Mesothelial cell of epicardium (in vitro differentiated cells): ENCODE measurements at places on chromosomes 16 and 17.

DNA sequence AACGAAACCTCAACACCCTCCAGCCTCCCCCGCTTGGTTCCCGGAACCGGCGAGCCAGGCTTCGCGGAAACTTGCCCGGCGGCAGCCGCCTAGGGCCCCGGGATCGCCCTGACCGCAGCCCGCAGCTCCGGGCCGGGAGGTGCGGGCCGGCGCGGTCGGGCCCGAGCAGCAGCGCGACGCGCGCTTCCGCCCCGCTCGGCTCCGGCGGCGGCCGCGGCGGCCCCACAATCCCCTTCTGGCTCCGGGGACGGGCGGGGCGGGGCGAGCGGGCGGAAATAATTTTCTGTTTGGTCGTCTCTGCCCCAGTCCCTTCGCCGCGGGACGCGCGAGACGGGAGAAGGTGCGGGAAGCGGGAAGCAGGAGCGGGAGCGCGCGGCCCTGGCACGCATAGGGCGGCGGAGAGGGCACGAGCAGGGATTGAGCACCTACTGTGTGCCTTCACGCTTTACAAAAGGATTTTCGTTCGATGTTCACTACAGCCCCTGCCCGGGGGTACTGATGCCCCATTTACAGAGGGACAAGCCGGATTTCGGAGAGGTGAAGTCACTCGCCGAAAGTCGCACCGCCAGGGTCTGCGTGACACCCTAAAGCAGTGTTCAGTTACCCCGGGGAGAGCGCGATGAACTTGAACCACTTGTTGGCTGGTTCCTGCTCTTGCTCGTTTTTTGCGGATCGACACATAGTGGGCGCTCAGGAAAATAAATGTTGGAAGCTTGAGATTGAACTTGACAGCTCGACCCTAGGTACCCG is 2.7 kb upstream of the MLLT6 start:
- H3K27me3 ChIP-seq: no peaks in the 10 kb centered on the region
- DNase-seq: peak; percentile 63
- no peaks in the 10 kb centered on the region for H3K36me3 ChIP-seq

DNA sequence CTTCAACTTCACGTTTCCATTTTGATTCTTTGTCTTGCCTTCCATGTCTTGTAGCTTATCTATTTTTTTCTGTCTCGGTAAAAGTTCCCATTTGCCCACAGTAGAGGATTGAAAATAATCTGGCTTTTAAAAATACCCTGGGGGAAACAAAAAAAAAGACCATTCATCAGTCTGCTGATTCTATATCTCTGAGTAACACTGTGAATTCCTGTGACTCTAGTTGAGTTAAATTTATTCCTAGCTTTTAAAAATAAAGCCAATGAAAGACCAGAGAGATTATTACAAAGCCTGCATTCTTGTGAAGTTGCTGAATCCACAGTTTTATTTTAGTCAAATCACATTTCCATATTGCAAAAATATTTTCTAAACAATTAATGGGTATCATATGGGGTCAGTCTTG is 532.3 kb downstream of the CDH13 start:
- H3K36me3 ChIP-seq: no peaks in the 10 kb centered on the region
- H3K27me3 ChIP-seq: no peaks in the 10 kb centered on the region
- no peak overlapping the region for H3K4me3 ChIP-seq
- peaks cover 7% of the 10 kb centered on the region for H3K4me1 ChIP-seq
- no peak overlapping the region for H3K27ac ChIP-seq

- no peak overlapping the region for H3K27ac ChIP-seq
- H3K27me3 ChIP-seq: no peaks in the 10 kb centered on the region
- no peak for DNase-seq
- H3K4me3 ChIP-seq: no peak overlapping the region
- no peaks in the 10 kb centered on the region for H3K36me3 ChIP-seq
Observed at GRCh38 chr17:80593181-80593580, 48.5 kb downstream of the RPTOR start.

DNA sequence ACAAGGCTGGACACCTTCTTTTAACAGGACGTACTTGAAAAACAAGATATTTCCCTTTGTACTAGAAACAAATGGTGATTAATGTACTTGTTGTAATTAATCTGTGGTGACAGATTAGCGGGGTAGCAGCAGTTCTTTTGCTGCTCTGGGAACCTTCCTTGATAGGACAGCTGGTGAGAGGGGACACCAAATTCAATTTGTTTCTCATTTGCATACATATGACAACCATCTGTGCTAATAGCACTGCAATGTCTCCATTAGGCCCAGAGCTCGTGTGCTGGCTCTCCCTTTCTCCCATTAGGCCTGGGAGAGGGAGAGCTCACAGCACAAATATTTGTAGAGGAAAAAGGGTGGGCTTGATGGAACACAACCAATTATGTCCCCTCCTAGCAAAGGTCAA is 221.0 kb upstream of the HS3ST3A1 start:
- DNase-seq: no peak
- H3K36me3 ChIP-seq: peaks cover 2% of the 10 kb centered on the region
- no peak overlapping the region for H3K4me3 ChIP-seq
- no peaks in the 10 kb centered on the region for H3K4me1 ChIP-seq

DNA sequence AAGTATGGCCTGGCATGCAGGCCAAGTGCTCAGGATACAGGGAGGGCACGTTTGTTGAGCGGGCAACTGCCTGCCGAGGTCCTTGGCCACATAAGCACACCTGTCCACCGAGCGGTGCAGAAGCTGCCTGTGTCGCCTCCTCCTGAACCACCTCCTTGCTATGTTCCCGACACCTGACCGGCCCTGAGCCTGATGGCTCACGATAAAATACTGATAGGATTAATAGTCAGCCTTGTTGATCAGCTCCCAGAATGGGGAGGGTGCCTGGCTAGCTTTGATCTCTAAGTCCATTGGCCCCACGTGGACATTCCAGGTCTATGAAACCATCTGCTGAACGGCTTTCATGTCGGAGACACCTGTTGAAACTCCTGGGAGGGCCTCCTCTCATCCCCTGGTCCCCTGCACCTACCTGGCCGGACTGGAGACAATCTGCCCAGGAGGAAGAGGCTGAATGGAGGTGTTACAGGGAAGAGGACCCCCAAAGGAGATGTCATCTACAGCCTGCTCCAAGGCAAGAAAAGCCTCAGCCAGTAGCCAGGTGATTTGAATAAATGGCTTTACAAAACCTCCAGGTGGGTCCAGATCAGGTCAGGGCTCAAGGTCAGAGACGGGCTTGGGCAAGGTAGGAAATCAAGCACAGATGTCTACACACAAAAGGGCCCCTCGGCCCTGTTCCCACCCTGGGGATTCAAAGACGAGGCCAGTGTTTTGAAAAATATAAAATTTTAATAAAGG is 33.4 kb downstream of the AXIN2 start:
- peaks cover 56% of the 10 kb centered on the region for H3K4me1 ChIP-seq
- no peak for DNase-seq
- no peaks in the 10 kb centered on the region for H3K27me3 ChIP-seq
- peak overlapping the region; percentile 79 for H3K27ac ChIP-seq
- no peak overlapping the region for H3K4me3 ChIP-seq
- peaks cover 28% of the 10 kb centered on the region for H3K36me3 ChIP-seq

DNA sequence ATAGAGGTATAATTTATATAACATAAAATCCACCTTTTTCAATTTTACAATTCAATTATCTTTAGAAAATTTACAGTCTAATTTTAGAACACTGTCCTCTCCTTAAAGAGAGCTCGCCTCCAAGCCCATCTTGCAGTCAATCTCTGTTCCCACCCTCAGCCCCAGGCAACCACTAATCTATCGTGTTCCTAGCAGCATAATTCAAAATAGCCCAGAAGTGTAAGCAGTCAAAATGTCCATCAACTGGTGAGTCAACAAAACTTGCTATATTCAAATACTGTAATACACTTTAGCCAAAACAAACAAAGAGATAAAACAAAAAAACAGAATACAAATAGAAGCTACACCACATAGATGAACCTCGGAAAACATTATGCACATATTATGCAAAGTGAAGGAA is 1006.8 kb upstream of the EEF2KMT start:
- DNase-seq: no peak
- no peaks in the 10 kb centered on the region for H3K4me1 ChIP-seq
- no peak overlapping the region for H3K27ac ChIP-seq
- H3K27me3 ChIP-seq: no peaks in the 10 kb centered on the region
- no peaks in the 10 kb centered on the region for H3K36me3 ChIP-seq
- no peak overlapping the region for H3K4me3 ChIP-seq

DNA sequence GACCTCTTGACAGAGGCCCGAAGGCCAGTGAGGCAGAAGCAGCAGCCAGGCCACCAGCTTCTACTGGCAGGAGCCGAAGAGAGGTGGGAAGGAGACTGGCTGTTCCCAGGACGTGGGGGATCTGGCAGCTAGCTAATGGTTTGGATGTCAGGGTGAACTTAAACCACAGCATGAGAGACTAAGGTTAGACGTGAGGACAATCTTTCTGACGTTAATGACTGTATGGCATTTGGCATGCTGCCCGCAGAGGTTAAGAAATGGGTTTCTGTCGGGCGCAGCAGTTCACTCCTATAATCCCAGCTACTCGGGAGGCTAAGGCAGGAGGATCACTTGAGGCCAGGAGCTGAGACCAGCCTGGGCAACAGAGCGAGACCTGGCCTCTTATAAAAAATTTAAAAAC is 6.3 kb upstream of the KRT13 start:
- H3K27ac ChIP-seq: no peak overlapping the region
- H3K4me3 ChIP-seq: no peak overlapping the region
- H3K27me3 ChIP-seq: no peaks in the 10 kb centered on the region
- H3K36me3 ChIP-seq: no peaks in the 10 kb centered on the region
- DNase-seq: no peak

DNA sequence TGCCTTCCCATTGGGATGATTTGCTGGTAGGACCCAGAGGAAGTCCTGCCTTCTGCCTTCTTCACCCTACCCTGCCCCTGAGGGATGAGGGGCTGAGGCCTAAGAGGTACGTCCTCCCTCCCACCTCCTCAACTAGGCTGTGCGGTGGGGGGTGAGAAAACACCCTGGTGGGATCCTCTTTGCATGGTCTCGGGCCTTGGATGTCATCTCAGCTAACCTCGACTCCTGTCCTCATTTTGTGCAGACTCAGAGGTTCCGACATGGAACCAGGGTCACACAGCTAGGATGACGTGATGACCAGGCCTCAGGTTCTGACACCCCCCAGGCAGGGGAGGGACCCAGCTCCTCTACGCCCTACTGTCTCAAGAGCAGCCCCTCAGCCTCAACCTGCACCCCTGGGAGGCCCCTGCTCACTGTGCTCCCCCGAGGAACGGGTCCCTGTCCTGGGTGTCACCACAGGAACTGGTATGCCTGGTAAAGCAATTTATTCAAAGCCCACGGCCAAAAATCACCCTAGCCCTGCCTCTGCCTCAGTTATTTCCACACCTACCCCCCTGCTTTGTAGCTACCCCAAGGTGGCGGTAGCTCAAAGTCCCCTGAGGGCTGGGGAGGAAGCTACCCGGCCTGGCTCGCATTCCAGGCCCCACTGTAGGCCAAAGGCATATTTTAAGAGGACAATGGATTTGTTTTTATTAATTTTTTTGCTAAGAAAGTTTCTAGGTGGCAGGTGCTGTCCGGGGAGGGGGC is 17.5 kb downstream of the UNC13D start:
- DNase-seq: no peak
- H3K27me3 ChIP-seq: no peaks in the 10 kb centered on the region
- peaks cover 15% of the 10 kb centered on the region for H3K4me1 ChIP-seq
- peak overlapping the region; percentile 87 for H3K27ac ChIP-seq

- peaks cover 2% of the 10 kb centered on the region for H3K36me3 ChIP-seq
- H3K27ac ChIP-seq: no peak overlapping the region
- peaks cover 6% of the 10 kb centered on the region for H3K4me1 ChIP-seq
- DNase-seq: no peak
- no peak overlapping the region for H3K4me3 ChIP-seq
- no peaks in the 10 kb centered on the region for H3K27me3 ChIP-seq
Observed at GRCh38 chr16:4505356-4506147, 29.4 kb downstream of the HMOX2 start.

GRCh38 chr16:75197522-75198134 is 9.3 kb downstream of the CTRB2 start:
- H3K27me3 ChIP-seq: peaks cover 5% of the 10 kb centered on the region
- DNase-seq: no peak
- no peaks in the 10 kb centered on the region for H3K36me3 ChIP-seq
- no peak overlapping the region for H3K27ac ChIP-seq

- H3K4me3 ChIP-seq: no peak overlapping the region
- peaks cover 8% of the 10 kb centered on the region for H3K4me1 ChIP-seq
- H3K36me3 ChIP-seq: no peaks in the 10 kb centered on the region
- peaks cover 2% of the 10 kb centered on the region for H3K27me3 ChIP-seq
- no peak for DNase-seq
- no peak overlapping the region for H3K27ac ChIP-seq
Observed at GRCh38 chr17:15744074-15744676, 12.1 kb downstream of the TBC1D26 start.
